Parietal lobe (tissue), 2 donors: ENCODE measurements at places on chromosomes 7 and 10. TPM values are rescaled to one million over a fixed set of nuclear protein-coding genes. Genes with fewer than 3 reads are reported as not detected.

The ADIRF gene
- total RNA-seq: not detected

The SHH gene
- total RNA-seq: 0.63 TPM

The GAD2 gene
- total RNA-seq: 27.2 TPM

The TSPAN12 gene
- 4.7 TPM for total RNA-seq

The TCERG1L gene
- 1.3 TPM for total RNA-seq

The DIP2C gene
- 68.2 TPM for total RNA-seq

The HOXA3 gene
- not detected for total RNA-seq

The RADIL gene
- 6.3 TPM for total RNA-seq

The ASZ1 gene
- total RNA-seq: not detected

The GRB10 gene
- 112 TPM for total RNA-seq

The EEF1AKMT2 gene
- 66.0 TPM for total RNA-seq

The SPDYE1 gene
- not detected for total RNA-seq

The ST7 gene
- total RNA-seq: 107 TPM

The CDHR1 gene
- 5.3 TPM for total RNA-seq

The SPDYE6 gene
- not detected for total RNA-seq

The LIPJ gene
- total RNA-seq: 3.8 TPM

The ZNF3 gene
- 72.9 TPM for total RNA-seq

The GJC3 gene
- total RNA-seq: not detected

The FGFBP3 gene
- 28.5 TPM for total RNA-seq

The HEPACAM2 gene
- not detected for total RNA-seq

The GDI2 gene
- total RNA-seq: 331 TPM

The MKI67 gene
- total RNA-seq: 8.5 TPM

The SGCE gene
- total RNA-seq: 125 TPM

The VIPR2 gene
- 0.63 TPM for total RNA-seq

The C10orf53 gene
- not detected for total RNA-seq

The AGR3 gene
- total RNA-seq: not detected

The COX19 gene
- total RNA-seq: 46.6 TPM

The PLEKHS1 gene
- total RNA-seq: not detected

The CRHR2 gene
- 2.8 TPM for total RNA-seq

The TUBB8 gene
- total RNA-seq: not detected

The CALHM3 gene
- not detected for total RNA-seq

The ABCB4 gene
- 4.1 TPM for total RNA-seq

The ZNF804B gene
- 9.7 TPM for total RNA-seq

The CLCN1 gene
- total RNA-seq: not detected

The HTRA1 gene
- total RNA-seq: 50.1 TPM

The CCDC172 gene
- total RNA-seq: not detected

The TMEM178B gene
- 79.5 TPM for total RNA-seq

The TET1 gene
- 41.3 TPM for total RNA-seq

The ATG9B gene
- 2.8 TPM for total RNA-seq

The CFAP43 gene
- total RNA-seq: 10.3 TPM

The COL13A1 gene
- total RNA-seq: 5.0 TPM

The PRKAR2B gene
- 174 TPM for total RNA-seq

The GPR141 gene
- not detected for total RNA-seq

The TUBAL3 gene
- total RNA-seq: not detected

The INPP5F gene
- 198 TPM for total RNA-seq

The NPFFR1 gene
- total RNA-seq: 1.3 TPM

The CAV1 gene
- total RNA-seq: 5.9 TPM

The RNF32 gene
- total RNA-seq: 2.8 TPM

The PTPRE gene
- total RNA-seq: 25.7 TPM

The CNNM1 gene
- total RNA-seq: 5.6 TPM

The NRCAM gene
- 170 TPM for total RNA-seq

The ZPBP gene
- total RNA-seq: not detected

The RASA4B gene
- total RNA-seq: 19.4 TPM
